ENCODE measurements at places on chromosomes 3 and 15.

GRCh38 chr3:141538568-141539240 is 51.9 kb downstream of the RASA2 start:
- no peak for DNase-seq

DNA sequence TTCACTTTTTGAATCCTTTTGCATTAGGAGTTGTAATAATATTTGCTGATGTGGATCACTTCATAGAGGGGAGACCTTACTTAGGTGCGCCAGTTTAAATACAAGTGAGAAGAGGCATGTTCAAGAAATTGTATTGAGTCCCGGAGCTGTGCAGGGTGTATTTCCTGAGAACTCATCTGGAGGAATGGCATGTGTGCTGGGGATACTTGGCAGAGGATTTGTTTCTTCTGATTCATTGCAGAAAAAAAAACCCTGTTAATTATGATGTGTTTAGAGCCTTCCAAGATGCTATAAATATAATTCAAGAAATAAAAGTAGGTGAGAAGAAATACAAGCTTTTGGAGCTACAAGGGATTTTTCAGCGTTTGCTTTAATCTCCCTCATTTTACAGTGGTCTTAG is 97.6 kb downstream of the TPRG1 start:
- no peak for DNase-seq

DNA sequence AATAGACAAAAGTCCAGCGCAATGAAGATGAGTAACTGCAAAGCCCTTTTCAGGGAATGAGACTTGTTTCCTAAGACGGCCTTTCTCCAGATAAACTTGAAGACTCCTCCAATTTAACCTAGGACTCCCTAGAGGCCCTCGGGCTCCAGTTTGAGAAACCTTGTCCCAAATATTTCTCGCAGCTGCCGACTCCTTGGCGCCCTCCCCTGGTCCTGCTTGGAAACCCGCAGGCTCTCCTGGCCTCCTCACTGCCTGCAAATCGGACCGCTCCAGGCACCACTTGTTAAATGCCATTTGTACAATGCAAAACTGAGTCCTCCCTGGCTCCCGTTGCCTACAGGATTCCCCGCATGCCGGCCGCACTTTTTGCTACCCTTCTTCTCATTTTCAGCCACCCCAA is 36.8 kb downstream of the MUC4 start:
- DNase-seq, result peak; percentile 83

DNA sequence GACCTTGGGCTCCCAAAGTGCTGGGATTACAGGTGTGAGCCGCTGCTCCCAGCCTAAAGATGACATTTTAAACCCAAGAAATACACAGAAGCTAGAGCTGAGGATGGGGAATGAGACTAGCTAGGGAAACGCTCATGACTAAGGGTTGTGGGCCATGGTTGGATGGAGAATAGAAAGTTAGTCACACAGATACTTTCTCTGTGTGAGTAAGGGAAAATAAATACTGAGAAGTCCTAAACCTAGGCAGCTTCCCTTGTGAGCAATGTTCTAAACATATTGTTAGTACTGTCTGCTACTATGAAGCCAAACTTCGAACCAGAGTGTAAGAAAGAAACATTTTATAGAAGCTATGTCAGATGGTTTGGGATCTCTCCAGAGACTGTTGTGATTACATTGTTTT is 304.8 kb upstream of the STAC start:
- no peak for DNase-seq

DNA sequence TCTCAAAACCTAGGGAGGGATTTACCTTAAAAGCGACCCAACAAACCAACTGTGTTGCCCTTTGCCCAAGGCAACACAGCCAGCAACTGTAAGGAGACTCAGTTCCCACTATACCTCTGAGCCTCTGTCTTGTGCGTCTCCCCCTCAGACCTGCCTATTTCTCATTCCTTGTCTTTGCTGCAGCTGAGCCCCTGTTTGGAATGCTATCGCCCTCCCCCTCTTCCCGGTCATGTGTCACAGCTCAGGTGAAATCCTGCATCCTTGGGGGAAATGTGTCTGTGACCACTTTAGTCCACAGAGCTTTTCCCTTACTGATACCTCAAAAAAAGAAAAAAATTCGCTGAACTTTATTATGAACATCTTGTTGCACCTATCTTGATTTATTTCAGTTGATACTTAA is 52.0 kb upstream of the LRIG1 start:
- DNase-seq, result no peak

DNA sequence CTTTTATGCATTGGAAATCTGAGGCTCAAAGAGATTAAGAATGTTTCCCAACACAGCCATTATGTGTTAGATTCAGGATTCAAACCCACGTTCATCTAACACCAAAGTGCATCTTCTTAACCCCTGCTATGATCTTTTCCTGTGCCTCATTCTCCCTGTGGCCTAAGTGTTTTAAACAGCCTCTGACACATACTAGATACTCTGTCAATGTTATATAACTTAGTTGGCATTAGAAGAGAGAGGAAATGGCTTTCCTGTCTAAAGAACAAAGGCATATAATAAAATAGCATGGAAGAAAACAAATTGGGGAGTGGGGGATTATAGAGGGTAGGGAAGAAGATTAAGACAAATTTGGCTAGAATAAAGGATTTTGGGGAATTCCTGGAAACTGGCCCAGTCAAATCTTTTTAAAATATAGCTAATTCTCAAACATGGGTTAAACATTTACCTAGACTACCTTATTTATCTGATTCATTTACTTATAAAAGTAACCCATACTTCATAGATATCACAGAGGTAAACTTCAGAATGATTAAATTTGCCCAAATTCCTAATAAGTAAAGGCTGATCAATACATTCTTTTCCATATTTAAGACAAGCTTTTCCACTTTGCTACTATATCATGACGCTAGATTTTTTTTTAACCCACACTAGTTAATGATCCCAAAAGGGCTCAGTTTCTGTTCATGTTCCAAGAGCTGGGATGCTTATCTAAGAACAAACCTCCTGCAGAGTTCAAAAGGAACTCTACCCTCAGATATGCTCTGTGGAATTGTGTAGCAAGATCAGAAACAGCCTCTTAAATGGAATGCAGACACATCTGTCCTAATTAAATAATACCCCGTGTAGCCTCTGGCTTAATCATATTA is 122.9 kb upstream of the PTPRG start:
- DNase-seq, result no peak

DNA sequence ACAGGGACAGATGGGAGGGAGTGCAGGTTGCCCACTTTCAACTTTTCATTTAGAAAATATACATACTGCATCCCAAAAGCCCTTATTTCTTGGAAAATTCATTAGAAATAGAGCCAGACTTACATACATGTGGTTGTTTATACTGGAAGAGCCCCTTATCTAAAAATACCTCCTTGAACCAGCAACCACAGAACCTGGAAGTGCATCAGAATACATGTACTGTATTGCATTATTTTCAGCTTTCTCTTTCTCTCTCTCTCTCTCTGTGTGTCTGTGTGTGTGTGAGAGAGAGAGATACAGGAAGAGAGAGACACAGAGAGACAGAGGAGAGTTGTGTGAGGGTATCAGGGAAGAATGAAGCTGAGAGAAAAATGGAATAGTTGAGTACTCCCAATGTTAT is 29.5 kb upstream of the LSAMP start:
- DNase-seq, result no peak

DNA sequence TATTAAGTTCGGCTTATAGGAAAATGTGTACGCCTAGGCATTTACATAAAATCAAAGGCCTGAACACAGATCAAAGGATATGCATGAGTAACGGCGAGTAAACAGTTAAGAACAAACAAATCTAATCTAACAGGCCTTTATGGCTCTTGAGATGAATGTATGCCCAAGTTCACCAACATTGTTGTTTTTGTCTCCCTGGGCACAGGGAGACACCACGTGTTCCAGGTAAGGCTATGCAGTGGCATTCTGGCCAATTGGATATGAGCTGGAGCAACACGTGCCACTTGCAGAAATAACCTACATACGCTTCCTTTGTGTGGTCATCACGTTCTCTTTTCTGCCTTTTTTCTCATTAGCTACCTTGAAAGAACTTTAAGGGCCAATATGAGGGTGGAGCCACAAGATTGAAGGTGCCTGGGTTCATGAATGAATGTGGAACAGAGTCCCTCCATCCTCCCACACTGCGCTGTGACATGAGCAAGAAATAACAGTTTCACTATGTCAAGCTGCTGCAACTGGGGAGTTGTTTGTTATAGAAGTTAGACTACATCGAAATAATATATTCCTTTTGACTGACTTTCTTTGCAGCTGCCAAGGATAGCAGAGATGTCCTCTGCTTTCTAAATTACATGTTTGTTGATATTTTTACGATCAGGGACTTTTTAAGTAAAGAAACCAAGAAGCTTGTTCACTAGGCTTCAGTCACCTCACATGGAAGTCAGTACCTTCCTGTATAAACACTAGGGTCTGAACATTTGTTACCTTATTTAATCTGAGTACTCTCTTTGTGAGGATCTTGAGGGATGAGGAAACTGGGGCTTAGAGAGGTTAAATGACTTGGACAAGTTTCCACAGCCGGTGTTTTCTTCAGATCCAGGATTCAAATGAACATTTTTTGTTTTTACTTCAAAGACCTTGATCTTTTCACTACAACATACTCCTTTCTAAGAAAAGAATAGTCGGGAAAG is 427.5 kb upstream of the TBL1XR1 start:
- peak; percentile 61 for DNase-seq

DNA sequence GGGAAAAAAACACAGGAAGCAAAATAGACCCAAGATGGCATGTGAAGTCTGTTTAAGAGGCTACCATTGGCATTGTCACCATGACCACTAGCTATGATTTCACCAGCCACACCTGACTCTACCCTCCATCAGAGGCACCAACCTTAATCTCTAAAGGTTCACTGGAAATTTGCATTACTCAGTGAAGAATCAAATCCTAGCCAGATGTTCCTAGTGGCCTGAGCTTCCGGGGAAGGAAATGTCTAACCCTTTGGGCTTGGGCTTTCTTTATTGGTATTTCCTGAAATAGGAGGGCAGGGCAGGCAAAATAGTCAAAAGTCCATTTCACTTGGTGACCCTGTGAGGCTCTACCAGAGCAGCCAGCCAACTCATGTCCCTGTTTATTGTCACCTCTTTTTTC is 110.9 kb upstream of the PHLDB2 start:
- DNase-seq, result no peak

GRCh38 chr3:186053954-186054791 is 54.7 kb downstream of the ETV5 start:
- DNase-seq, result no peak

DNA sequence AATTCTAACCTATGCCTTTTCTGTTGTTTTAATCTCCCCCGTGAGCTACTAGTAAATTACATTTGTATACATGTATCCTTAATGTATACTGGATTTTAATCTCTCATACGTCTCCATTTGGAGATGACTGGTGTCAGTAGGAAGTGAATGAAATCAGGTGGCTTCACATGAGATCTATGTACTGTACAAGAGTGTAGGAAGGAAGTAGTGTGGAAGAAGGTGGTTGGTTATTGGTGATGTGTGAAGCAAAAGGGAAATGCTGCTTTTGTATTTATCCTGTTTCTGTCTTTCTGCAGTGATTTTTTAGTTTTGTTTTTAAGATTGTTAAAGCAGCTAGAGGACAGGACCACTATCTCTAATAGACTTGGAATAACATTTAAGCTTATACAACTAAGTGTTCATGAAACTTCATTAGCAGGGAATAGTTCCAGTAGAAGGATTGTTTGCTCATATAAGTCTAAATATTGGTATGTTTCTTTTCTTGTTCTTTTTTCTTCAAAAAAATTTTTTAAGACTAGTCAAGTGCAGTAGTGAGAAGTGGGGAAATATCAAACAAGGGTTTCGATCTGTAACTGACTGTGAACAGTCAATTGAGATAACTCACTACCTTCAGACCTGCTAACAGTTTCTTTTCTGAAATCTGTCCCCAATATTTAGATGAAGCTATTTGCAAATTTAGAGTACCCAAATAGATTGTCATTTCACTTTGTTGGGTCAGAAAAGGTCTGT is 15.3 kb downstream of the SNX1 start:
- no peak for DNase-seq

- DNase-seq, result no peak
Measured at GRCh38 chr3:124878561-124879336, 8.4 kb downstream of the ITGB5 start.

DNA sequence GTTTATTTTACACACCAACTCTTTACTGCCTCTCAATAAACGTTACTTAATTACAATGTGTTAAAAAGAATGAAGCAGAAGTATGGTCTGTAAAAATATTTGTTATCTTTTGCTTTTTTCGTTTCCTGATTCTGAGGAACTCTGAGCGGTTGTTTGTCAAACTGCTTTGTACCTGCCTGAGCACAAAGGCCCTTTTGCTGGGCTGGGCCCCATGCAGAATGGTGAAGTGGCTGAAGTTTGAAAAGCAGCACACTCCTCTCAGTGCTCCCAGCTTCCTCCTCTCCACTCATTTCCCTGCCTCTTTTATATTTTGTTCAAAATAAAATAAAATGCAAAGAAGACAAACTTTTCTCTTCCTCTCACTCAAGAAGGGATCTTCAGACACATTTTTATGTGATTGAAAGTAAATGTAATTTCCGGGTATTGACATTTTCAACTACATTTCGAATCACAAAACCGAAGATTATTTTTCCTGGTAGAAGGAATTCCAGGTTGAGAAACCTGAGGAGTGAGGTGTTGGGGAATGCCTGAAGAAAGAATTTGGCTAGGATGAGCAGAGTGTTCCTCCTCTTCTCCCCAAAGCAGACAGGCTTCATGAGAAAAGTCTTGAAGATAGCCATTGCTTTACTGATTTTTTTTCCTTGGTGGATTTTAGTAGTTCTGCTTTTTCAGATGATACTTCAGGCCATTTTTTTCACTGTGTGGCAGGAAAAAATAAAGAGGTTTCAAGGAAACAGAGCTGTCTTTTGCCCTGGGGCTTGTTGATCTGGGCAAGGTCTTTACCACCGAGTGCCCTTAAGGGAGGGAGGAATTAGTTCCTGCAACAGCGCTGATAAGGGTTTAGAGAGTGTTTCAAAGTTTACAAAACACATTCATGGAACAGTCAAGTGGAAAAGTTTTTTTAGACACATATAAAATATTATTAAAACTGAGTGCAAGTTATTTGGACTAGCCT is 229.8 kb downstream of the NFKBIZ start:
- no peak for DNase-seq

DNA sequence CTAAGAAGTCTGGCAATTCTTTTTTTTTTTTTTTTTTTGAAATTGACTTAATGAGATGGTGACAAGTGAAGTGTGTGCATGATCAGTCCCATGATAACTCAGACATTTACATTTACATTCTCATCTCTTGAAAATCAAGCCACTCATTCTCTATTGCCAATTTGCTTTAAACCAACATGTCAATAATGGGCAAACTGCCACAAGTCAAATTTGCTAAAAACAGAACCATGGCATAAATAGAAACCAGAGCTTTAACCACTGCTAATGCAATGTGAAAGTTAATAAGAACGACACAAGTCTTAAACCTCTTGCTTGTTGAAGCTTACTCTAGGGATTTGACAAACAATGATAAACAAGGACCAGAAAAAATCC is 12.0 kb upstream of the COL8A1 start:
- DNase-seq, result no peak

Data from NCI-H526 (cell line).